ENCODE measurements at places on chromosomes 1 and 21.

- DNase-seq = no peak
These were observed 57.5 kb upstream of the IL12RB2 start for GRCh38 chr1:67250051-67250653.

DNA sequence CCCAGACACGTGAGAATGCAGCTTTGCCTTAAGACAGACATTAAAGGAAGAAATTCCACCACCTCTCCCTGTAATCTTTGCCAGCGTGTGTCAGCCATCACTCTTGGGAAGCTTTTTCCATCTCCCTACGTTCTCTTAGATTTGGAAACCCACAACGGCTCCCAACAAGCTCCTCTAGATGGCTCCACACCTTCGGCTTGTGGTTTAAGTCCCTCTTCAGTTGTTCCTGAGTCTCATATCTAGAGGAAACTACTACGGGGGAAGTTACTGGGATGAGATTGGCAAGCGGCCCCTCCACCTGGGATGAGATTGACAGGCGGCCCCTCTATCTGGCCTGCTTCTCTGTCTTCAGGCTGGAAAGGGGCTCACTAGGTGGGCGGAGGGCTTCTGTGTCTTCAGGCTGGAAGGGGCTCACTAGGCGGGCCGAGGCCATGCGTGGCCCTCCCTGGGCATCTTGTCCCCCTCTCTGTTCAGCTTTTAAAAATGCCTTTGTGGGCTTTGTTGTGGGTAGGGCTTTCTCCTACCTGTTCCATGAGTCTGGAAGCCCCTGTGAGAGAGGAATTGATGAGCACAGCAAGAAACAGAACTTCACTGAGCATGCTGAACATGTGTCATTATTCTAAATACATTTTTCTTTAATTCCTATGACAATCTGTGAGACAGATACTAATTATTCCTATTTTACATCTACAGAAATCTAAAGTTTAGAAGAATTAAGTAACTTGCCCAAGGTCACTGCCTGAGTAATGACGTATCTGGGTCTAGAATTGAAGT lies 670.5 kb downstream of the KIF26B start:
- DNase-seq = no peak

DNA sequence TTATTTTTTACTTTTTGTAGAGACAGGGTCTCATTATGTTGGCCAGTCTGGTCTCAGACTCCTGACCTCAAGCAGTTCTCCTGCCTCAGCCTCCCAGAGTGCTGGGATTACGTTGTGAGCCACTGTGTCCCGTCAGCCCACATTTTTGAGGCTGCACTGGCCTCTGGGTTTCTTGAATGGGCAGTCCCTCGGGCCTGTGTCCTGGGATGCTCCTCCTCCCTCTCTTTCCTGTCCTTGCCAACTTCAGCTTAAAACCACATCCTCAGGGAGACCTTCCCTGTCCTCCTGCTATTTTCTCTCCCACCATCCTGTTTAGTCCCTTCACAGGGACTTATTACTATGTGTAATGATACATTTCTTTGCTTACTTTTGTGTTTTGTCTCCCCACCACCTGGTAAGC lies 31.4 kb upstream of the LYST start:
- DNase-seq = no peak

GRCh38 chr1:227790034-227790400 lies 25.5 kb upstream of the PRSS38 start:
- no peak for DNase-seq

GRCh38 chr1:229627003-229627402 lies 956 bp downstream of the URB2 start:
- DNase-seq = no peak

GRCh38 chr1:44029260-44029910 lies 1.9 kb downstream of the SLC6A9 start:
- DNase-seq = no peak
